Ureter (tissue), 1 donor: ENCODE measurements at places on chromosomes 16 and 17.

DNA sequence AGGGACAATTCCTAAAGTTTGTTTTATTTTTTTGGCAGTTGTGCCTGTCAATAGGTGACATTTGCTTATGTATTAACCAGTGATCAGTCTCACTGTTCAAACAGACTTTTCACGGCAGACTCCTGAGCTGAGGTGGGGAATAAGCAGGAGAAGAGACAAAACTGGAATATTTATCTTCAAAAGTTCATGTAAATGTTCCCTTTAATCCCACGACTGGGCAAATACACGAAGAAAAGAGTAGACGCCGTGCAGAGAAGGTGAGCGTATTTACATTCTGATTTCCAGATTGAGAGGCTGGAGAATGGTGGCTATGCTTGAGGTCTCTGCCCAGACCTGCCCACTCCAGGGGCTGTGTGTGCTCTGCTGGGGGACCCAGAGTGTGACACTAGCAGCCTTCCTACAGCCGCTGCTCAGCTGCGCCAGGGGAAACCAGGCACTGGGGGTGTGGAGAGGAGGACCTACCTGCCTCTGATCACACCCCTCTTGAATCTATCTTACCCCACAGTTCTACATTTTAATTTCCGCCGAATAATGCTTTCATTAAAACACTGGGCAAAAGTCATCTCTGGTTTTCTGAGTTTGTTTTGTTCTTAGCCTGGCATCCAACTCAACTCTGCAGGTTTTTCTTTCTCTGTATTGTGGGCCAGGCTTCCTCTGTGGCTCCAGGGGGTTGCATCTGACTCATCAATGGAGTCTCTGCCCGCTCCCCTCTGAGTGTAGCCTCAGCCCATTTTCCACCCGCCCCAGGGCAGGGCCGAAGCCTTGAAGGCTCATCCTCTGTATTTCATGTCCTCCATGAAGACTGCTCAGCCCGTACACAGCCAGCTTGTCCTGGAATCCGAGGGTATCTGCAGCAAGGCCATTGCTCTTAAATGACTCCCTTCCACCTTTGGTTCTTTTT, 237.1 kb downstream of the NTN1 start:
- no peak for DNase-seq

DNA sequence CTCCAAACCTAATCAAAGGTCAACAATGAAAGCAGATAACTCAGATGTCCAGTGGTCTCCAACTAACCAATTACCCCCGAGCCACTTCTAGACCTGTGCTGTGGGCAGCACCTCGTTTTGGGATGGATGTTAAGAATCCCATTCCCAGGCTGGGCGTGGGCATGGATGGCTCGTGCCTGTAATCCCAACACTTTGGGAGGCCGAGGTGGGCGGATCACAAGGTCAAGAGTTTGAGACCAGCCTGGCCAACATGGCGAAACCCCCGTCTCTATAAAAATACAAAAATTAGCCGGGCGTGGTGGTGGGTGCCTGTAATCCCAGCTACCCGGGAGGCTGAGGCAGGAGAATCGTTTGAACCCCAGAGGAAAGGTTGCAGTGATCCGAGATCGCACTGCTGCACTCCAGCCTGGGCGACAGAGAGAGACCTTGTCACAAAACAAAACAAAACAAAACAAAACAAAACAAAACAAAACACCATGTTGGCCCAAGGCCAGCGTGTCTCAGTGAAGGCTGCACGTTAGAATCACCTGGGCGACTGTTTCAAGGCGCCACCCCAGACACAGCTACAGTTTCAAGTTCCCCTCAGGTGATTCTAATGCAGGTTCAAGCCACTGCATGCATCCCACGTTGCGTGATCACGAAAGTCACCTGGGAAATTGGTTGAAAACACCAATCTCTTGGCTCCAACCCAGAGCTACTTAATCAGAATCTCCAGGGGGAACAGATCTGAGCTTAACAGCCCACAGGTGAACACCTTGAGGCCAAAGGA, 21.3 kb downstream of the COX4I1 start:
- no peak for DNase-seq

DNA sequence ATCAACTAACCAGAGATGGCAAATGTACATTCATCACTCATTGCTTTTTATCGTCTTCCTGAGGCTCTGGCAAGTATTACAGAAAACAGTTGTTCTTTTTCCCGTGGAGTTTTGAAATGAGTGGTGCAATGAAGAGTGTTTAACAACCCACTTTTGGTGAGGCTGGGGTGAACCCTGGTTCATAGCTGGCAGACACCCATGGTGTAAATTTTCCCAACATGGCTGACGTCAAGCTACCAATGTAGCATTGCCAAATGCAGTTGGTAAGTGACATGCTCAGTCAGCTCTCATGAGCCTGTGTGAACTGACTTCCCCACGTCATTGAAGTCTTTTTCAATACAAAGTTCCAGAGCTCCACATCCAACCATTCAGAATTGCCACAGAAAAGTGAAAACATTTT, 386.2 kb downstream of the TMEM114 start:
- DNase-seq: no peak

DNA sequence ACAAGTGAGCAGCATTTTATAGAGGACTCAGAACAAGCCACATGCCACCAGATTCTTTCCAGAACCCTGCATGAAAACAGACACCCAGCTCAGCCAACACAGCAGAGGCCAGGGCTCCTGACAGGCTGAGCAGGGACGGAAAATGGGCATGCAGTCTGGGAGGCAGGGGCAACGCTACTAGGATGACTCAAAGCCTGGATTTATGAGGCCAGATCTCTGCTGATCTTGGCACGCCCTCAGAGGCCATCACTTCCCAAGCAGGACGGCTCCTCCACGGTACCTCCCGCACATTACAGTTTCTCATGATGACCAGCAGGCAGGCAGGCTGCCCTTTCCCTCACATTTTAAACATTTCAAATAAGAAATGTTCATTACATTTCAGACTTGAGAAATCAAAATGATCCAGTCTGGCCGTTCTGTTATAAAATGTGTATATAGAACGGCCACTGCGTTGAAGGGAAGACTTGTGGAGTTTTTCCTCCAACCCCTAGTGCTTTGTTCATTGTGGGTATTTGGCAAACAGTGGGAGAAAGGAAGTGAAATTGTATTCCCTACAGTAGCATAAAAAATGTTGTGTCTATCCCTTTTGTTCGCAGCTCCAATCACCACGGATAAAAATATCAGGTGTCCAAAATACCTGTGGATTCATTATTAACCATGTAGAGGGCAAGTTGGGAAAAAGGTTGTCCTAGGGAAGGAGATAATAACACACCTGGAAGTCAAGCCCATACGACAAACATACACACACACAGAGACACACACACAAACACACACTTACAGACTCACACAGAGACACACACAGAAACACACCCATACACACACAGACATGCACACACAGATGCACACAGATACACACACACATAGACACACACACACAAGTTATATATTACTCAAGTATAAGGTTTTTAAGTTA, 64.8 kb upstream of the ADAMTS18 start:
- DNase-seq: peak; percentile 47

GRCh38 chr16:46753015-46753414, 4.9 kb upstream of the MYLK3 start:
- DNase-seq: no peak

DNA sequence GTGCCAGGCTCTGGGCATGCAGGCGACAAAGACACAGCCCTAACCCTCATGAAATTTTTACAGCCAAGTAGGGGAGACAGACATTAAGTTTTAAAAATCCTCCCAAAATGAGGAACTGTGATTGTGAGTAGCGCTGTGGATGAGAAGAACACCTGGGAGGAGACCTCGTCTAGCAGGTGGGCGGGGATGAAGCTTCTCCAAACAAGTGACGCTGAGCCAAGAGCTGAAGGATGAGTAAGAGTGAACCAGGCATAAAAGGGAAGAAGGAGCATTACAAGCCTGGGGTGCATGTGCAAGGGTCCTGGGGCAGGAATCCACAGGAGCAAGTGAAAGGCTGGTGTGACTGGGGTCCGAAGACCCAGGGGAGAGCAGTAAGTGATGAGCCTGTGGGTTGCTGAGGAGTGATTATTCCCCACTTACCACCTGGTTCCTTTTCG, 149.4 kb upstream of the HS3ST2 start:
- DNase-seq: peak; percentile 40

DNA sequence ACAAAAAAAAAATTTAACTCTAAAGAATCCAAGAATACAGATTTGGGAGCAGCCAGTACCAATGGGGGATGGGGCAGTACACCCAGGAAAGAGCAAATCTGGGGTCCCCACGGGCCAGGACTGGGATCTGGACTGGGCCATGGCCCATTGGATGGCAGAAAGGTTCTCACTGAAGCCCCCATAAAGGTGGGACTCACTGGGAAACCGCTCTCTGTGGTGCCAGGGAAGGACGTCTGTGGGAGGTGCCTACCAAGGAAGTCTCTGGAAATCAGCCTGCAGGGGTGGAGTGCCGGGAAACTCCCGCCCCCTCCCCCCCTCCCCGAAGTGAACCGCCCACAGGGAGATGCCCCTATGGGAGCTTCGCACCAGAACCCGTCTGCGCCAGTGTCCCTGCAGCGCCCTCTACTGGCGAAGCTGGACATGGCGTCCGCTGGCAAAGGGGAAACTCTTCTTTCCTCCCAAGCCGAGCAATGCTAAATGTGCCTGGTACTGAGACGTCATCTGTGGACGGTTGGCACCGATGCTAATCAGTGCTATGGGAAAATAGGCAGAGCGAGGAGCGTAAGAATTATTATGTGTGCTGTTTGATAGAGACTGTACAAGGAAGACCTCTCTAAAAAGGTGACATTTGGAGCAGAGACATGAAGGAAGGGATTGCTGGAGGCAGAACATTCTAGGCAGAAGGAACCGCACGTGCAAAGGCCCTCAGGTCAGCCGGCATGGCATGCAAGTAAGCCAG, 671.1 kb downstream of the WWOX start:
- DNase-seq: peak; percentile 70

DNA sequence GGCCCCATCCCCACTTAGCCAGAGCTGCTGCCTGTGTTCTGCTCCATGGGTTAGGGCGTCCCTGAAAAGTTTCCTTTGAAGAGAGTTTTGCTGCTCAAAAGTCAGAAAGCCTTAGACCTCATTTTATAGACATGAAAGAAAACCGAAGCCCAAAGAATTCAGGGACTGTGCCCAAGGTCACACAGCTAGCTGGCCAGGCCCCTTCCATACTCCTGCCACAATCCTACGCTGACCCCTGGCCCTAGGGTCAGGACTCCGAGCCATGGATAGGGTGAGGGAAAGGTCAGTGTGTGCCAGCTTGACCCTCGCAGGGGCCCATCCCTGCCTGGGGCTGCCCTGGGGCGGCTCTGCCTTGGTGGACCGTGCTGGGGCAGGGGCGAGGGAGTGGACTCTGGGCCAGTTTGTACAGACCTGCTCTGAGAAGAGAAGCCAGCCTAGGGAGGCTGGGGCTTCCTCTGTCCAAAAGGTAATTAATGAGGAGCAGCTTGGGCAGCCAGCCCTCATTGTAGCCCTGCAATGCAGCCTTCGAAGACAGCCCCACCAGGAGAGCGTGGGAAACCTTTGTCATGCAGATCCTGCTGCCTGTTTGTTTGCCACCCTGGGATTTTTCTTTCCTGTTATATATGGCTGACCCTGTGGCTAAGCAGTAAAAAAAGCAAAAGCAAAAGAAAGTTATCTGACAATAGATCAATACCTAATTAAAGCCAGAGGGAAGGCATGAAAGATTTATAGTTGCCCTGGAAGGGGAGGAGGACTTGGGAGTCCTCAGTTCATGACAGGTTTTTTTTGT, 37.4 kb downstream of the RHBDL3 start:
- no peak for DNase-seq

- DNase-seq: no peak
Observed at GRCh38 chr17:46057366-46057765, 58.3 kb downstream of the STH start.

GRCh38 chr16:29961127-29961478, 776 bp upstream of the TMEM219 start:
- DNase-seq: no peak

- no peak for DNase-seq
Observed at GRCh38 chr16:70753228-70753627, 47.7 kb downstream of the VAC14 start.

DNA sequence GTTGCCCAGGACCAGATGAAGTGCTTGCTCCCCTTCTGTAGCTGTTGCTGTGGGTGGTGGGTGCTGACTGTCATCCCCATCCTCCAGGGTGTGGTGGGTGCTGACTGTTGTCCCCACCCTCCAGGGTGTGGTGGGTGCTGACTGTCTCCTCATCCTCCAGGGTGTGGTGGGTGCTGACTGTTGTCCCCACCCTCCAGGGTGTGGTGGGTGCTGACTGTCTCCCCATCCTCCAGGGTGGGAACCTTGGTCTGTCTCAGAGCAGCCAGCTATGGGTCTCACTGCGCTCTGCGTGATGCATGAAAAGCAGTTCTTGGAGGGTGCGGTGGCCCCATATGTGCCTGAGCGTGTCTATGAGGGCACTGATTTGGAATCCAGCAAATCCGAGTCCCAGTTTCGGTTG, 163.8 kb downstream of the RPTOR start:
- no peak for DNase-seq
